ENCODE measurements at places on chromosomes 2 and 18.
A peak's percentile ranks its signal among the peaks of the same experiment; 100 is the strongest.

DNA sequence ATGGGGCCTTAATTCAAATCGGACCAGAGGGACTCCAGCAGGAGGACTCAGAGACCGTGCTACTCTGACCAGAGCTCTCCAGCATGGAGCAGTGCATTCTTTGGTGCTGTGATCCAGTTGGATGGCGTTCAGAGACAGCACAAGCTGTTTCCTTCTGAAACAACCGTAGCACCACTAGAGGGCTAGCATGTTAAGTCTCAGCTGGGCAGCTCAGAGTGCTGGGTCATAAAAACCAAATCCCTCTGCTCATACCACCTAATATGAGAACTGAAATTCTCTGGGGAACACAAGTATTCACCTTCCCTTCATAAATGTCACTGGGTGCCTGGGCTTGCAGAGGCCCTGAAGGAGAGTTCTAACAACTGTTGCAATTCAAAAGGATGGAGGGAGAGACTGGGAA is 97.7 kb upstream of the TFCP2L1 start:
- DNase-seq: no peak

DNA sequence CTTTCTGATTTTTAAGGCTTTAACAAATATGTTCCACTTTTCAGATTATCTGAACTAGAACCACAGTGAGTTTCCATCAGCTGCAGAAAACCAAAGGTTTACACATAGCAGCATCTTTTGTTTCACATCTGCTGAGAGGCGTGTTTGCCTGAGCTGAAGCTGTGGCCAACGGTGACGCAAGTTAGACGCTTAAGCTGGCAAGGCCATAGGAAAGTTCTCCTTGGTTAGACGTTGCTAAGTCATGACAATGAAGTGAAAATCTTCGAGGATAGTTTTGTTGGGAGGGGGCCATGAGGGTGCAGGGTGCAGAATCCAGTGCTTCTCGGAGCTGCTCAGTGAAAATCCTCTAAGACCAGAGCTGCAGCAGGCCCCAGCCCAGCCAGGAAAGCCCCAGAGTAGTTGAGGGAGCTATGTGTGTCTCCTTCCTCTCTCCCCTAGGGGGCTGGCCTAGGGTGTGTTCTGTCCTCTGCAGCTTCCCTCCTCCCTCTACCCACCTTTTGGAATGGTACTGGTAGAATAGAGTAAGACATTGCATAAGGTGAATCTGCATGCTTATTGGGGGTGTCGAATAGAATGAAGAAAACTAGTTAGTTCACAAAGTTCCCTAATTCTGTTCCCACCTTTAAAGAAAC is 105.4 kb downstream of the FHOD3 start:
- DNase-seq: peak; percentile 92

- no peak for DNase-seq
These were observed 1186.8 kb upstream of the CELF4 start for GRCh38 chr18:38752430-38752829.

GRCh38 chr18:65752625-65753325 is 2.0 kb downstream of the CDH7 start:
- no peak for DNase-seq

GRCh38 chr2:203988500-203989260 is 52.1 kb downstream of the ICOS start:
- DNase-seq: no peak

DNA sequence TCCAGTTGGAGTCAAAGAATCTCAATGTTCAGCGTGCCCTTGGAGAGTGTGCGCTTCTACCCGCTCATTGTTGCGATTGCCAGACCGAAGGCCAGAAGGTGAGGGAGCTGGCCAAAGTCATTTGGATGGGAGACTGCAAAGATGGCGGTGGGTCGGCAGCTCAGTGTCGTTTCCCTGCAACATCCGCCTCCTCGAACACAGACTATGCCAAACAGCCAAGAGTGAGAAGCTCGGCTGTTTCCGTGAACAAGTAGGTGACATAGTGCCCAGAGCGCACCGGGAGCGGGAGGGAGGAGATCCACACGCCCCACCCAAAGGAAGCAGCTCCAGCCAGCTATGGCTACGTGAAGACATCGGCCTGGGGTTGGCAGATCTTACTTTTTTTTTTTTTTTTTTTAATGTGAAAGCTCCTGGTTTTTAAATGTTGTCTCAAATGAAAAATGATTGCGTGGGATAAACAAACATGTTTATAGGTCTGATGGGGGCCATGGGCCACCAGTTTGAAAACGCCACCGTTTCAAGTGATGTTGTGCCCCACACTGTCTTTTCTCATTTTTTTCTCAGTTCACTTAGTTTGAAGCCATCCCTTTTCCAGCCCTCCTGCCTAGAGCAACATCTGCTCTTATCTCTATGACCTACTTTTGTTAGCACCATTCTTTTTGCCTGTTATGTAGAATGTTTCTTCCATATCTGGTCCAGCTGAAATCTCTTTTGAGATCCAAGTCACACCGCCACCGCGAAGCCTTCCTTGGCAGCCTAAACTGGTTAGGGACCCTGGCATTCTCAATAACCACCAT is 682.4 kb downstream of the RNF144A start:
- DNase-seq: no peak

- no peak for DNase-seq
These were observed 2.8 kb upstream of the SLC20A1 start for GRCh38 chr2:112642966-112643365.

DNA sequence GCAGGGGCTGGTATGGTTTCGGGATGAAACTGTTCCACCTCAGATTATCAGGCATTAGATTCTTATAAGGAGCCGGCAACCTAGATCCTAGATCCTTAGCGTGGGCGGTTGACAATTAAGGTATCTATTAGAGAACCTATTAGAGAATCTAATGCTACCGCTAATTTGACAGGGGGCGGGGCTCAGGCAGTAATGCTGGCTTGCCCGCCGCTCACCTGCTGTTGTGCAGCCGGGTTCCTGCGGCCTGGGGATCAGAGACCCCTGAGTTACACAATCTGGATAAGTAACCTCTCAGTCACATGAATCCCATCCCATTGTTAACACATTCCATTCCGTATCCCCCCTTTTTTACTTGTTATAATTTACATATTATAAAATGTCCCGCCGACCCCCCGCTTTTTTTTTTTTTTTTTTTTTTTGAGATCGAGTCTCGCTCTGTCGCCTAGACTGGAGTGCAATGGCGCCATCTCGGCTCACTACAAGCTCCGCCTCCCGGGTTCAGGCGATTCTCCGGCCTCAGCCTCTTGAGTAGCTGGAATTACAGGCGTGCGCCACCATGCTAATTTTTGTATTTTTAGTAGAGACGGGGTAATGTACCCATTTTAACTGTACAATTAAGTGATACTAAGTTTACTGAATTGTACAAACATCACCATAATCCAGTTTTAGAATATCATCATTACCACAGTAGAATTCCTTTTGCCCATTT is 42.0 kb upstream of the GPD2 start:
- DNase-seq: no peak

GRCh38 chr18:46148810-46149209 is 44.6 kb downstream of the HAUS1 start:
- peak; percentile 69 for DNase-seq

DNA sequence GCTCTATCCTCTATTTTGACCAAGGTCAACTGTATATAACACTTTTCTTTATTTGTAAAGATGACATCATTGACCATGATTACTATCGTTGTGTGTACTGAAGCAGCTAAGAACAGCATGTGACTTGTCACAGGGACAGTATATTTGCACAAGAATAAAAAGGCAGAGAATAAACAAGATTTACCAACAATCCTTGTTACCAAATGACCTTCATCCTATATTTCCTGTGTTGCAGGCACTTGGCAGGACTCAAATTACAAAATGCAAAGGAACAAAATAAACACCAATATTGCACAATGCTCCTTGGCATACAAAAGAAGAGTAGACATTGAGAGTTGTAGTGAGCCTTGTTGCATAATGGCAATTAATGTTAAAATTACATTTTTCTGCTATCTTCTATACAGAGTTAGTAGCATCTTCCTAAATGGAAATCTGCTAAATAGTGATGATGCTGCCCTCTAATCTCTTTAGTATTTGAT is 61.8 kb downstream of the RFTN2 start:
- DNase-seq: no peak

DNA sequence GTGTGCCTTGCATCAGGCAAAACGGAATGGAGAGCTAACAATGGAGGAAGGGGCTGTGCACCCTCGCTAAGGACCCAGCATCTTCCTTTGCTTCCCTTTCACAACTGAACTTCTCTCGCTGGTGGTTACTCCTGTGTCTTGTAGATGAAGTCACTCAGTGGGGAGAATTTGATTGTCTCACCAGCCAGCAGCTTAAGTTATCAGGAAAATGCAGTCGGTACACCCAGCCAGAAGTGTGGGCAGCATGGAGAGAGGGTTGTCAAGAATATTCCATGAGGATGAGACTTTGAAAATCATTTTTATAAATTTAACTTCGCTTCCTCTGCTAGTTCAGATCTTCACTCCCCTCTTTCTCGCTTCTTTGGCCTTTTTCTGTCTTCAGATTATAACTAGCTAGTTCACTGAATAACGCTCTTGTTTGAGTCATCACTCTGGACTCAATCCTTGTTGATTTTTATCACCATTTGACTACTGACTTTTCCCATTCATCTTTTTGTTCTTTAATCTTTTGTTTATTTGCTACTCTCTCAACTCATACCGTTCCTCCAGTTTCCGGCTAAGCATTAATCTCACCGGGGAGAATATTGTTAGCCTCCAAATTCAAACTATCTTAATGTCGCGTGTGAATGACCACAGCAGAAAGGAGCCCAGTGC is 221.7 kb downstream of the CD226 start:
- no peak for DNase-seq

All from ascending aorta (tissue), 2 donors.